ENCODE measurements at places on chromosomes 12 and 14.

DNA sequence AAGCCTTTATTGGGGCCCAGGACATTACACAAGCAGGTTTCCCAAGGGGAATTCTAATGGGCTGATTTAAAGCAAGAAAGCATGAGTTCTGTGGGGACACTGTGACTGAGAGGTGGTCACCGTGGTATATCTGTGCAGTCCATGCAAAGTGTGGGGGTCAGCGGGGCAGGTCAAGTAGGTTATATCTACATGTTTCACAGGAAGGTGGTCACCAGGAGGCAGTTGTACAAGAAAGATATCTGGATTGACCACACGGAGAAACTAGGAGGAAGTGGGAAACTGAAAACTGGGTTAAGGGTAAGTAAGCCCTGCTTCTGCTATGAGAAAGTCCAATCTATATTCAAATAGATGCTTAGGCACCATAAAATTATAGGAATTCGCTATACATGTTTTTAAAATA lies 77.8 kb upstream of the CNOT2 start:
- no peak for DNase-seq

- DNase-seq: no peak
Observed at GRCh38 chr12:12613344-12613743, 1.7 kb downstream of the CREBL2 start.

- no peak for DNase-seq
Observed at GRCh38 chr12:6701078-6701768, 608 bp upstream of the PIANP start.

- DNase-seq: peak; percentile 40
Observed at GRCh38 chr14:29016050-29016900, 249.7 kb downstream of the FOXG1 start.

DNA sequence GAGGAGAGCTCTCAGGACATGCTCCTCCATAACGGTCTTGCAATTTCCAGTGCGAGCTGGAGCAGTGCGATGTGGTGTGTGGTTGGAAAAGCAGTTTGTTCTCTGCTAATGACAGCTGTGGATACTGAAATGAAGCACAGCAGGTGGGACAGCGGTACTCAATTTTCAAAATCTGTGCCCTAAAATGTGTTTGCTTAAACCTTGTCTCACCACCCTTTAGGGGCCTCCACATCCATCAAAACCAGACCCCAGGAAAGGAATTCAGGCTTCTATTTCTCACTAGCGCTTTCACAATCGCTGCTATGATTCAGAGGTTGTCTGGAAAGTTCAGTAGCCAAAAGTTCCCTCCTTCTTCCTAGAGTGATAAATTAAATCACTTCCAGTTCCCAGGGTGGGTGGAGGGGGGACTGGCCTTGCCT lies 440.8 kb downstream of the EGLN3 start:
- DNase-seq: no peak

- DNase-seq: no peak
Observed at GRCh38 chr12:19546027-19546426, 106.7 kb downstream of the AEBP2 start.

- DNase-seq: no peak
Observed at GRCh38 chr12:48028541-48029431, 24.5 kb upstream of the COL2A1 start.

- DNase-seq: peak; percentile 34
Observed at GRCh38 chr12:27652174-27652763, 44.0 kb upstream of the REP15 start.

Measured in Jurkat, Clone E6-1 (cell line).